ENCODE measurements at places on chromosomes 6 and 20. TPM values are rescaled to one million over a fixed set of nuclear protein-coding genes. Genes with fewer than 3 reads are reported as not detected.

- H3K4me1 ChIP-seq, result no peaks in the 10 kb centered on the region
- no peaks in the 10 kb centered on the region for H3K27me3 ChIP-seq
- no peak overlapping the region for H3K4me3 ChIP-seq
- H3K27ac ChIP-seq, result no peak overlapping the region
- DNase-seq, result no peak
Measured at GRCh38 chr6:69693762-69694161, 103.0 kb downstream of the LMBRD1 start.

DNA sequence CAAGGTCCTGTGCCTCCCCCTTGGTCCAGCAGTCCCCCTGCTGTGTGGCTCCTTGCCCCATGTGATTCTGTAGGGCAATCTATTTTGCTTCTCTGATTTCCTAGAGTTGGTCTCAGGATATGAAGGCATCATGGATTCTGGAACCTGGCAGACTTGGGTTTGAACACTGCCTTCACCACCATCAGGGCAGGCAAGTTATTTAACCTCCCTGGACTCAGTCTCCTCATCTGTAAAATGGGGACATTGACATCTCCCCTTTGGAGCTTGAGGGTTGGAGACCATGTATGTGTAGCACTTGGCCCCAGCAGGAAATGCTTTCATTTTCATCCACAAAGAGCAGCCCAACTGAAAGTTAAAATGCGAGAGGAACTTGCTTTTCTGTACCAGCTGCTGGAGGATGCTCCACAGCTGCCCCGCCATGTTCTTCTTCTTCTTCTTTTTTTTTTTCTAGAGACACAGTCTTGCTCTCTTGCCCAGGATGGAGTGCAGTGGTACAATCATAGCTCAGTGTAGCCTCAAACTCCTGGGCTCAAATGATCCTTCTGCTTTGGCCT lies 6.7 kb downstream of the TOX2 start:
- H3K27me3 ChIP-seq, result peaks cover 1% of the 10 kb centered on the region
- H3K4me1 ChIP-seq, result peaks cover under 1% of the 10 kb centered on the region
- H3K36me3 ChIP-seq, result no peaks in the 10 kb centered on the region
- DNase-seq, result no peak
- no peak overlapping the region for H3K4me3 ChIP-seq

DNA sequence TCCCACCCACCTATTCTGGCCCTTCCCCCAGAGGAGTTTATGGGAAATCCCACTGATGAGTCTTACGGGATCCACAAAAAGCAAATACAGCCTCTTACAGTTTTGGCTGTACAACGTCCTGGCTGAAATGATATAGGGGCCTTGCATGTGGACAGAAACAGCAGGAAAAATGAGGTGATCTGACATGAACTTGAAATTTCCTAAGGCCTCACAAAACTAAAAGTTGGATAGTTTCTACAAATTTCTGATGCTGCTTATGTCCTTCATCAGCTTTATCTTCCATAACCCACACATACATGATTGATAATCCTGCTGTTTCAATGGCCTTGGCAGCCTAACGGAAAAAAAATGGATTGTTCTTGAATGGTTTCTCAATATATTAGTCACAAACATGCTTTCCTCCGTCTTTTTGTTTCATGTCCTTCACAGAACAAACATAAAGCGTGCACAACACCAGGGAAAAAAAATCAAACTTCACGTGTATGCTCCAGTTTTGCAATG lies 118.8 kb downstream of the BMP5 start:
- H3K27me3 ChIP-seq, result no peaks in the 10 kb centered on the region
- H3K27ac ChIP-seq, result no peak overlapping the region
- DNase-seq, result no peak
- H3K36me3 ChIP-seq, result no peaks in the 10 kb centered on the region
- no peaks in the 10 kb centered on the region for H3K4me1 ChIP-seq
- H3K4me3 ChIP-seq, result no peak overlapping the region

- peaks cover 12% of the 10 kb centered on the region for H3K27me3 ChIP-seq
- no peak overlapping the region for H3K4me3 ChIP-seq
- no peaks in the 10 kb centered on the region for H3K36me3 ChIP-seq
- DNase-seq, result no peak
Measured at GRCh38 chr20:50992336-50992732, 30.6 kb downstream of the KCNG1 start.

The HTR1E gene
- not detected for total RNA-seq

GRCh38 chr6:74713941-74714340 lies 491.9 kb downstream of the COL12A1 start:
- no peaks in the 10 kb centered on the region for H3K36me3 ChIP-seq
- H3K27ac ChIP-seq, result no peak overlapping the region
- no peak overlapping the region for H3K4me3 ChIP-seq
- no peaks in the 10 kb centered on the region for H3K27me3 ChIP-seq
- DNase-seq, result no peak

DNA sequence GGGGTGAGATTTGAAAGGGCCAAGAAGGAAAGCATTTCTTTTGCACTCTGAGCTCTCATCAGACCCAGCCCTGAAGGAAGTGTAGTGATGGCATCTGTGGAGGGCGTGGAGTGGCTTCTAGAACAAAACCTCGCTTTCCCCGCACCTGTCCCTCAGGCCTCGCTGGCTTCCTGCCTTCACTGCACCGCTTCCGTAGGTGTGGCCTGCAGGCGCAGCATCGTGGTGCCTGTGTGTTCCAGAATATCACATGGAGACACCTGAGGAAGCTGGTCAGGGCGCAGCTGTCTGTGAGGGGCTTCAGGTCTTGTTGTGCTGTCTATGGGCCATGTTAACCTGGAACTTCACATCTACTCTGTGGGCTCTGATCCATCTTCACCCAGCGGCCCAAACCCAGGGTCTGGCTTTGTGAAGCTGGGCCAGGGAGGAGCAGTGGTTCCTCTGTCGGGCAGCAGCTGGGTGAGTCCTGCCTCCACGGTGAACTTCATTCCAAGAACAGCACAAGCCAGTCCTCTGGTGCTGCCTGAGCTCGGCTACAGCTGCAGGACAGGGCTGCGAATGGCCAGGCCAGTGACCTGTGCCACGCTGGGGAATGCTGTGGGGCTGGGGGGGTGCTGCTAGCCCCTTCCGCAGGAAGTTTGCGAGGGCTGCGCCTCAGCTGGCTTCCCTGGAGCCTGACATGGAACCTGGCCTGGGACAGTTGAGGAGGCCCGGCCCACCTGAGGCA lies 40.9 kb downstream of the DSTN start:
- DNase-seq, result no peak
- peaks cover 24% of the 10 kb centered on the region for H3K4me1 ChIP-seq
- no peak overlapping the region for H3K27ac ChIP-seq

- no peaks in the 10 kb centered on the region for H3K27me3 ChIP-seq
- no peak overlapping the region for H3K27ac ChIP-seq
- no peaks in the 10 kb centered on the region for H3K4me1 ChIP-seq
- DNase-seq, result no peak
- no peaks in the 10 kb centered on the region for H3K36me3 ChIP-seq
Measured at GRCh38 chr20:18701969-18702368, 111.6 kb upstream of the SCP2D1 start.

The CD24 gene
- 27.1 TPM for total RNA-seq

GRCh38 chr6:17096652-17097051 lies 5.2 kb upstream of the STMND1 start:
- no peaks in the 10 kb centered on the region for H3K4me1 ChIP-seq
- H3K36me3 ChIP-seq, result no peaks in the 10 kb centered on the region
- H3K27me3 ChIP-seq, result peaks cover 2% of the 10 kb centered on the region

The MYB gene
- 140 TPM for total RNA-seq

GRCh38 chr20:17503301-17504065 lies 27.7 kb downstream of the BFSP1 start:
- no peak overlapping the region for H3K4me3 ChIP-seq
- no peak for DNase-seq
- no peaks in the 10 kb centered on the region for H3K36me3 ChIP-seq
- peaks cover 6% of the 10 kb centered on the region for H3K4me1 ChIP-seq

- H3K27me3 ChIP-seq, result no peaks in the 10 kb centered on the region
- no peak overlapping the region for H3K4me3 ChIP-seq
- H3K27ac ChIP-seq, result no peak overlapping the region
- no peaks in the 10 kb centered on the region for H3K4me1 ChIP-seq
Measured at GRCh38 chr20:52454660-52455059, 263.1 kb upstream of the ZFP64 start.

GRCh38 chr20:49521356-49521755 lies 38.9 kb upstream of the KCNB1 start:
- no peak overlapping the region for H3K4me3 ChIP-seq
- H3K27ac ChIP-seq, result no peak overlapping the region
- no peak for DNase-seq
- H3K4me1 ChIP-seq, result no peaks in the 10 kb centered on the region

GRCh38 chr20:57061051-57061900 lies 205.2 kb downstream of the BMP7 start:
- H3K27me3 ChIP-seq, result peaks cover 35% of the 10 kb centered on the region
- peak; percentile 17 for DNase-seq
- H3K27ac ChIP-seq, result no peak overlapping the region
- no peaks in the 10 kb centered on the region for H3K4me1 ChIP-seq

- H3K27ac ChIP-seq, result no peak overlapping the region
- no peaks in the 10 kb centered on the region for H3K4me1 ChIP-seq
- no peak for DNase-seq
- H3K36me3 ChIP-seq, result no peaks in the 10 kb centered on the region
- H3K4me3 ChIP-seq, result no peak overlapping the region
Measured at GRCh38 chr20:43987018-43987417, 72.4 kb downstream of the TOX2 start.

GRCh38 chr20:50642288-50642803 lies 49.0 kb downstream of the RIPOR3 start:
- no peaks in the 10 kb centered on the region for H3K27me3 ChIP-seq
- no peak overlapping the region for H3K4me3 ChIP-seq
- H3K27ac ChIP-seq, result no peak overlapping the region
- no peak for DNase-seq
- peaks cover 48% of the 10 kb centered on the region for H3K4me1 ChIP-seq

The NOL7 gene
- 146 TPM for total RNA-seq

- no peaks in the 10 kb centered on the region for H3K36me3 ChIP-seq
- H3K27me3 ChIP-seq, result peaks cover 27% of the 10 kb centered on the region
- DNase-seq, result no peak
- H3K4me1 ChIP-seq, result peaks cover 11% of the 10 kb centered on the region
Measured at GRCh38 chr20:37259031-37259430, 2.6 kb downstream of the GHRH start.

- DNase-seq, result no peak
Measured at GRCh38 chr6:156866220-156867015, 89.2 kb downstream of the ARID1B start.

DNA sequence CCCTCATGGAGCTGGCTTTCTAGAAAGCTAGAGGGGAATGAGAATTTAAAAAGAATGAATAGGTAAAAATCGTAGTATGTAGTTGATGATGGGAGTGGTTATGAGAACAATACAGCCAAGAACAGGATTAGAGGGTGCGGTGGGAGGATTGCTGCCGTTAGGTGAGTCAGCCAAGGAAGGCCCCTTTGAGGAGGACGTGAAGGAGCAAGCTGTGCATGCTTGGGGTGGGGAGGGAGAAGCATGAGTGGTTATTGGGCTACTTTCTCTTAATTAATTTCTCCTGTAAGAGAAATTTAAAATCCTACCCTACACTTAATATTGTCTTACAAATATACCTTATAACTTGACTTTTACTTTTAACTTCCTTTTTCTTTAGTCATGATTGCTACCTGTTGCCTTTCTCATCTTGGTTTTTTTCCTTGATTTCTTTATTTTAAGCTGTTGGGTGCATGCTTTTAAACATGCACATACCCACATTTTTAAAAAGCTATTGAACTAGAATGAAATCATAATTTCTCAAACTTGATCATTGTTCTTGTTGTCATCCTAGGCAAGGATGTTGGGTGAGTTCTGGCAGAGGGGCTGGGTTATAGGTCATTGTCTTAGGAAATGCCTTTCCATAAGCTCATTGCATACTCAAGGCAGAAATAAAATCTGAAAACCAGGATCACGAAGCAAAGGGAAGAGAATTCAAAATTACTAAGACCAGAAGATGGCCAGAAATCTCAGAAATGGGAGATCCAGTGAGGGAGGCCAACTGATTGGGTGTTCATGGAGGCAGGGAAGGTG lies 114.5 kb downstream of the TCP11 start:
- H3K4me1 ChIP-seq, result peaks cover 11% of the 10 kb centered on the region
- no peak overlapping the region for H3K27ac ChIP-seq
- DNase-seq, result peak; percentile 36

DNA sequence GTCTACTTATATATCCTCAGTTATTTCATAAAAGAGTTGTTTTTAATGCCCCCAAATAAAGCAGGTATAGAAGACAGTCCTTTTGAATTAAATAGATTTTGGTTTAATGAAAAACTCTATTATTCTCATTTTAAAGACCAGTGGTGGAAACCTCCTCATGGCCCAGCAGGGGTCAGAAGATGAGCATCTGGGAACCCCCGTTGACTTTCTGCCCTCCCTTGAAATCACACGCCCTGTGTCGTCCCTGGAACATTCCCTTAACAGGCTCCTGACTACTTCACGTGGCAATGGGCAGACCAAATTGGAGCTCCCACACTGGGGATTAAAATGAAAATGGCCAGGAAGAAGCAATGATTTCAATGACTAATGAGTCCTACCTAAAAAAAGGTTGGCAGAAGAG lies 220.9 kb downstream of the KIF16B start:
- no peaks in the 10 kb centered on the region for H3K27me3 ChIP-seq
- H3K4me3 ChIP-seq, result no peak overlapping the region
- no peaks in the 10 kb centered on the region for H3K36me3 ChIP-seq
- peak; percentile 16 for DNase-seq
- no peaks in the 10 kb centered on the region for H3K4me1 ChIP-seq

GRCh38 chr6:137264311-137265075 lies 45.3 kb upstream of the IFNGR1 start:
- H3K4me3 ChIP-seq, result no peak overlapping the region
- no peaks in the 10 kb centered on the region for H3K36me3 ChIP-seq
- no peaks in the 10 kb centered on the region for H3K4me1 ChIP-seq
- DNase-seq, result no peak
- H3K27me3 ChIP-seq, result peaks cover 13% of the 10 kb centered on the region

- no peak overlapping the region for H3K27ac ChIP-seq
- H3K4me1 ChIP-seq, result peaks cover 27% of the 10 kb centered on the region
- H3K36me3 ChIP-seq, result no peaks in the 10 kb centered on the region
- no peak overlapping the region for H3K4me3 ChIP-seq
Measured at GRCh38 chr6:10585209-10585845, 64.2 kb downstream of the GCNT2 start.

- peaks cover 29% of the 10 kb centered on the region for H3K4me1 ChIP-seq
- no peak overlapping the region for H3K4me3 ChIP-seq
- peak; percentile 55 for DNase-seq
- H3K27ac ChIP-seq, result no peak overlapping the region
- peaks cover 10% of the 10 kb centered on the region for H3K27me3 ChIP-seq
Measured at GRCh38 chr6:36131511-36132245, 1.4 kb downstream of the MAPK13 start.

GRCh38 chr6:46985943-46986342 lies 56.2 kb downstream of the ADGRF1 start:
- DNase-seq, result no peak
- H3K27ac ChIP-seq, result no peak overlapping the region
- H3K4me3 ChIP-seq, result no peak overlapping the region
- no peaks in the 10 kb centered on the region for H3K4me1 ChIP-seq
- H3K27me3 ChIP-seq, result peaks cover 15% of the 10 kb centered on the region

The B3GAT2 gene
- total RNA-seq, result not detected

DNA sequence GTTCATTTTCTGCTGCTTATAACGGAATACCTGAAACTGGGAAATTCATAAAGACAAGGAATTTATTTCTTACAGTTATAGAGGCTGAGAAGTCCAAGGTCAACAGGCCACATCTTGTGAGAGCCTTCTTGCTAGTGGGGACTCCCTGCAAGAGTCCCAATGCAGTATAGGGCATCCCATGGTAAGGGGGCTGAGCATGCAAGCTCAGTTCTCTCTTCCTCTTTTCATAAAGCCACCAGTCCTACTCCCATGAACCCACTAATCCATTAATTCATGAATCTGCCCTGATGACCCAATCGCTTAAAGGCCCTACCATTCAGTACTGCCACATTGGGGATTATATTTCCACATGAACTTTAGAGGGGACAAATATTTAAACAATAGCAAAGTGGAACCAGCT lies 26.5 kb downstream of the CYB5R4 start:
- H3K4me1 ChIP-seq, result no peaks in the 10 kb centered on the region
- no peaks in the 10 kb centered on the region for H3K27me3 ChIP-seq

Measured in K562 (cell line).